Suprapubic skin (tissue), 4 donors: ENCODE measurements at places on chromosomes 3 and 15. TPM values are rescaled to one million over a fixed set of nuclear protein-coding genes. Genes with fewer than 3 reads are reported as not detected.

The CALML4 gene
- 4.9 TPM for total RNA-seq

The KLHL6 gene
- total RNA-seq = 0.23 TPM

DNA sequence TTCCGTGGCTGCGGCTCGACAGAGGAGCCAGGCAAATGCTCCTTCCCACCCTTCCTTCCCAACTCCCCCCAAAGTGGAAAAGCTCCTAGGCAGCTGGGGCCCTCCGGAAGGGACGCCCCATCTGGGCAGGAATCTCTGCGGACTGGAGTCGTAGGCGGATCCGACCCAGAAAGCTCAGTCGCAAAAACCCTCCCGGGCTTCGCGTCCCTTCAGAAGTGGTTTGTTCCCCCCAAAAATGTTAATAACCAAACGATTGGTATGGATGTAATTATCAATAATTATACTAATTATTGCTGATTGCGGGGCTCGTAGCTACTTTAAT, 3.8 kb downstream of the RNU6-1 start:
- DNase-seq = no peak

The PPM1L gene
- total RNA-seq = 34.5 TPM

The LMAN1L gene
- total RNA-seq = not detected

DNA sequence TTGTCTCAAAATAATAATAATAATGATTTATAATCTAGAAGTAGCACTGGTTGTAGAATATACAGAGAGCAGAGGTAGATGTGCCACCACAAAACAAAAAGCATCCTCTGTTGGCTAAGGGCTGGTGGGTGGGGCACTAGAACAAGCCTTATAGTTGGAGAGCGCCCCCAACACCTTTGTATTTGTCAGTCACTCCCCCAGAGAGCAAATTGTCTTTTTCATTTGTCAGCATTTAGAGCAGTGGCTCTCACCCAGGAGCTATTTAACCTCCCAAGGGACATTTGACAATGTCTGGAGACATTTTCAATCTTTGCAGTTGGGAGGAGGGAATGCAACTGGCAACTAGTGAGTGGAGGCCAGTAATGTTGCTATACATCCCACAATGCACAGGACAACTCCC, 6.3 kb downstream of the KAT2B start:
- DNase-seq = no peak

DNA sequence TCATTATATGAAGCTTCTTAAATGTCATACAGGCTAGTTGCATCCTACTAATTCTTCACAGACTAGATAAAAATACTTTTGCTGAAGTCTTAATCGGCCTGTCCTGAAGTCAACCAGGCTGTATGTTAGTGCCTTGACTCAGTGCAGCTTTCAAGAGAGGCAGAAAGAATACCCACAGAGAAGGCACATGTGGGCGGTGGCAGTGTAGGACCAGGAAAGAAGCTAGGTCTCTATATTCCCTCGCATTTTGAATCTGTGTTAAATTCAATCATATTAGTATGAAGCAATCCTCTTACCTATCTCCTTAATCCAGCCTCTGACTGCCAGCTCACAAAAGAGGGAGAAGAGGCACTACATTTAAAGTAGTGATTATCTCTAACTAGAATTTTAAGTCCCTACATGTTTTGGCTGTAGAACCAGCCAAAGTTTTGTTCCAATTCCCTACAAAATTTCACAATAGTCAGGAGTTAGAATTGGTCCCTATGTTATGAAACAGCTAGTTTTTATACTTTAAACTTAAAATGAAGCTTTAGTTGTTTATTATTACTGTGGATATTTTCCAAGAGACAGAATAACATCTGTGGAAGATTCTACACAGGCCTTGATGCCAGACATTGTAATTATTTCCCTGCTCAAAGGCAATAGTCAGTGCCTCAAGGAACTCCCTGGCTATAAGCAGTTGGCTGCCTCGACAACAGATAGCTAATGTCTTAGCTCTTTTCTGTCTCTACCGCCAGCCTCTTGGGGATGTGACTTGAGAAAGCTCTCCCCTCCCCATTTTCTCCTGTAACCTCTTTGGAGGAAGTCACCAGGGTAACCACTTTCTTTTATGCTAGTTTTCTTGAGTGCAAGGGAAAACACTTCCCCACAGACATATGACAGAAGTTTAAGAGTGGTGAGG, 31.9 kb downstream of the CRTC3 start:
- no peak for DNase-seq

GRCh38 chr15:88769161-88769971, 33.9 kb upstream of the ACAN start:
- DNase-seq = no peak

GRCh38 chr15:35121611-35122359, 36.7 kb upstream of the NANOGP8 start:
- peak; percentile 78 for DNase-seq

The XIRP1 gene
- total RNA-seq = not detected

GRCh38 chr15:80693682-80694610, 1.2 kb upstream of the ABHD17C start:
- DNase-seq = no peak

DNA sequence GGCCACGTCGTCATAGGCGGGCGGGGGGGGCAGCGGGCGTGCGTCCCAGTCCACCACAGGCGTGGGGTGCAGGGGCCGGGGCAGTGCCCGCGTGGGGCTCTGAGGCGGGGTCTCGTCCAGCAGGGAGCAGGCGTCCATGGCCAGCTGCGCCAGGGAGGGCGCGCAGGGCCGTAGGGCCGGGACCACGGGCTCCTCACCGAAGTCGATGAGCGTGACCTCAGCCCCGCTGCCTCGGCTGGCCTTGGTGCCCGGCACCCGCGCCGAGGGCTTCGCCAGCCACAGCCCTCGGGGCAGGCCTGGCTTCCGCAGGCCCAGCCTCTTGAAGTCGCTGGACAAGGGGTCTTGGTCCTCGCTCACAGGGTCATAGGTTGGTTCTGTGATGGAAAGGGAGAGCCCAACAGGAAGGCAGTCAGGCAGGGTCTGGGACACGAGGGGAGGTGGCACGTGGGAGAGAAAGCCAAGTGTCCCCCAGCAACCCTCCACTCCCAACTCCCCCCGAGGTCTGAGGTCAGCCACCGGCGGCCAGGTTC, 40.0 kb downstream of the TNK2 start:
- no peak for DNase-seq

GRCh38 chr3:143352850-143353550, 233.4 kb downstream of the CHST2 start:
- DNase-seq = no peak

DNA sequence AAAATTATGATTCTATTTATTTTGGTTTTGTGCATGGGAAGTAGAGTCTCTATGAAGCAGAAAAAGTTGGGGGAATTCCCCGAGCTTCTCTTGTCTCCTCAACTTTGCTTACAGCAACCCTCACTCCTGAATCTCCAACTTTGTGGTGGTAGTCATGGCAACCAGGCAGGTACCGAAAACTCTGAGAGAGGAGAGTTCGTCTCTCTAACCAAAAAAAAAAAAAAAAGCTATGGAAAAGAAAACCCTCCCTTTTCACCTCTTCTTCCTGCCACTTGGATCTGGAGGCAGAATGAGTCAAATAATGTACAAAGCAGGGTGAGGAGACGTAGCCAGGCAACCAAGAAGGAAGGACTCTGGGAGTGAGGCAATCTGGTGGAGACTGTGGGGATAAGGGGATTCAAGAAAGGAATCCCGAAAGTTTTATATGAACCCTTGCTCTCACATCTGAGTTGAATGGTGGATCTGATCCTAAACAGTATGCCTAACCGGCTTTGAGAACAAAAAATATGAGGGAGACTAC, 108.1 kb downstream of the PLOD2 start:
- no peak for DNase-seq

DNA sequence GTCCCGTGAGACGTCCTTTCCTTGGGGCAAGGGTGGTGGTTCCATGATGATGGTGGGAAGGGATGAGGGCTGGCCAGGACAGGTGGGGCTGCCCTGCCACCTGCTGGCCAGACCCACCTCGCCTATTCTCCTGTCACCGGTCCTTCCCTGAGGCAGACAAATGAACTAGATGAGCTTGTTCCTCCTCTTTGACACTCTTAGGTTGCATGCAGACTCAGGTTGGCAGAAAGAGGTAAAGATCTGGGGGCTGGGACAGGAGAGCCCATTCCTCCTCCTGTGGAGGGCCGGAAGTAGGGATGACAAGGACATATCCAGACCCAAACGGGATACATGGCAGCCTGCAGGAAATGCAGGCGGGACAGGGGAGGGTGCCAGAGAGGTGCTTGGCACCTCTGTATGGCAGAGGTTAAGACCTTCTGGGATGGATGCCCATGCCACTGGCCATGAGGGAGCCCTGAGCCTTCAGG, 38.6 kb downstream of the ACSBG1 start:
- DNase-seq = no peak

GRCh38 chr3:45139372-45140140, 6.6 kb downstream of the CDCP1 start:
- DNase-seq = no peak

- no peak for DNase-seq
Observed at GRCh38 chr3:102577082-102577789, 142.4 kb downstream of the ZPLD1 start.

DNA sequence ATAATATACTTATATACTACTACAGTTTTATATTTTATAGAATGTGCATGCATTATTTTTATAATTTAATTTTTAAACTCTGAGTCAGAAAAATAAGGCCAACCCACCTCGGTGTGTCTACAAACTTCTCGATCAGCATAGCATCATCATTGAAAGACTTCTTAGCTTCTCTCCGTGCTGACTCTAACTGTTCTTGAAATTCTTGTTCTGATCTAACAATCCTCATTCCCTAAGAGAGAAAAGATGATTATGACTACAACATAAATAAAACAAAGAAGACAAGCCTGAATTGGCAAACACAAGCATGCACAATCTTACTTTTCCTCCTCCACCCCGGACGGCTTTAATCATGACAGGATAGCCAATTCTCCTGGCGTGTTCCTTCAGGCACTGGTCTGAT, 28.4 kb downstream of the MCCC1 start:
- no peak for DNase-seq

GRCh38 chr3:13002398-13003124, 70.7 kb downstream of the IQSEC1 start:
- DNase-seq = no peak

DNA sequence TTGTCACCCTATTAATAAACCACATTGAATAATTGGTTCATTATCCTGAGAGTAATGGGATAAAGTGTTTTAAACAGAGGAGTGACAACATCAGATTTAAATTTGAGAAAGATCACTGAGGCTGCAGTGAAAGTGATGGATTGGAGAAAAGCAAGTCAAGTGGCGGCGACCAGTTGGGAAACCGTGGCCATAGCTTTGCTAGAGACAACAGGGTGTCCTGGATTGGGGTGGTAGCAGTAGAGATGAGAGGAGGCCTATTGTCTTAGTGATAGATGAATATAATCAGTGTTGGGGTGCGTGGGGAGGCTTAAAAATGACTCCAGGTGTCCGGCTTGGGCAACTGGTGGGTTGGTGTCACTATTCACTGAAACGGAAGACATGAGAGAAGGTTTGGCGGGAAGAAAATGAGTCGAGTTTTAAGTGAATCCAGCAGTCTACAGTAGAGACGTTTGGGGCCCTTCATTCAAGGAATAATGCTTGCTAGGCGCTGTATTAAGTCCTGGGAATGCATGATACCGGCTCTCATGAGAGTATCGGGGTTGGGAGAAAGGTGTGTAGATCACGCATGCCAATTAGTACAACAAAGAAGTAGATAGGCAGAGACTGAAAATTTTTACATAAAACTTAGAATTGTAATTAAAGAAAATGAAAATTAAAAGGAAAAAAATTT, 819 bp downstream of the NEK4 start:
- no peak for DNase-seq
